ENCODE measurements at places on chromosomes 2 and 18.

DNA sequence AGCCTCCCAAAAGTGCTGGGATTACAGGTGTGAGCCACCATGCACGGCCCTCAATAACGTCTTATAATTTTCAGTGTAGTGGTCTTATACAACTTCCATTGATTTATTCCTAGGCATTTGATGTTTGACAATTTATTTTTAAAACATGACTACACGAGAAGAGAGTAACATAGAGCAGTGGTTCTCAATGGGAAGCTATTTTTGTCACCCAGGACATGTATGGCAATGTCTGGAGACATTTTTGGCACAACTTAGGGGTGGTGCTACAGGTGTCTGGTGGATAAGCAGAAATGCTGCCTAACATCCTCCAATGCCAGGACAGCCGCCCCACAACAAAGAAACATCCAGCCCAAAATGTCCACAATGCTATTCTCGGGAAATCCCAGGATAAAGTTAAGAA is 12.7 kb upstream of the ANXA4 start:
- no peak for DNase-seq

GRCh38 chr2:113316085-113316484 is 37.4 kb upstream of the PAX8 start:
- DNase-seq, result no peak

DNA sequence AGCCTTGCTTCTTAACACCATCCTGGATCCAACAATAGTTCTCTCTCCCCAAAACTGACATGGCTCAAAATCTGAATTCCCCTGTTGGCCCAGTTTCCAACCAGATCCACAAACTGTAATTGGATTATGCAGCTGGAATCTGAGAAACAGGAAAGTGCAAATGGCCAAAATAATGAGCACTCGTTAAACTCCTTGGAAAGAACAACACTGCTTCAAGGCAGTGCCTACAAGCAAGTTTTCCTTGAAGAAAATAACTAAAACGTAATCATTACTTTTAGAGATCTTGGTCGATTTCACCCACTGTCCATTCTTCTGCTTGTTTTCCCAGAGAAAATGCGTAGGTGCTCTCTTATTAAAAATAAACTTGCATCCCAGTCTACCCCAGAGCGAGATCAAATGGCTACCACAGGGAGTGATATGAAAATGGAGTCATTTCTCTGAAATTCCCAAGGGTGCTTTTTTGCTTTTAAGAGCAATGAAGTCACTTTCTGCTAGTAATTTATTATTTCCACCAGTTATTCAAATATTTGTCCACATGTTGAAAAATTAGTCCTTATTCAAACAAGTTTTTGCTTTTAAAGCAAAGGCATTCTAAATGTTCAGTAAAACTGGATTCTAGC is 264.2 kb downstream of the C1D start:
- DNase-seq, result no peak

DNA sequence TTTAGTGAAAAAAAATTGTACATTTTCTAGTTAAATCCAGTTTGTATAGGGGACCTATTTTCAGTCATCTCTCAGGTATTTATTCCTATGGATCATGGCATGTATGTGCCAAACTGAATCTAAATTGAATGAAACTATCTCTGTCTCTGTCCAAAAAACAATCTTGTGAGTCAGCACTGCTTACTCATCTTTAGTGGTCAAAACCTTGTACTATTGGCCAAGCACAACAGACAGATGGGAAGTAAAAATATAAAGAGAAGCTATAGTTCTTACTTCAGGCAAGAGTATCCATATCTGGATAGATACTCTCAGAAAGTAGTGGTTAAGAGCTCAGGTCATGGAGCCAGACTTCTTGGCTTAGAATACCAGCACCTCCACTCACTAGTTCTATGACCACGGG is 76.0 kb upstream of the KLHL14 start:
- DNase-seq, result no peak

DNA sequence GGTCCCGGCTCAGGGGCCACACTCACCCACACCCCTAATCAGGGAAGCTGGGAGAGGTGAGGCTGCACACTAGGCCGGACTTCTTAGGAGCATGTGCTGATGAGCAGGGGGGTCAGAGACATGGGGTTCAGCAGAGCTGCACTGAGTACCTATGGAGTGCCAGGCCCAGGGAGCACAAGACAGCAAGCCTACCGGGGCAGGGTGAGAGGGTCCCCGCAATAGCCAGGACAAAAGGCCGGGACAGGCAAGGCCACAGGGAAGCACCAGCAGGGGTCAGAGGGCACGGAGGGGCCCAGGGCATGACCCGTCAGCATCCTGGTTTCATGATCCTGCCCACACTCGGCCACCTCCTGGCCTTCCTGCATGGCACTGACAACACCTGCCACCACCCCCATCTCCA is 73.5 kb downstream of the TNS1 start:
- DNase-seq, result no peak

GRCh38 chr2:202514732-202515131 is 120.0 kb upstream of the FAM117B start:
- no peak for DNase-seq

DNA sequence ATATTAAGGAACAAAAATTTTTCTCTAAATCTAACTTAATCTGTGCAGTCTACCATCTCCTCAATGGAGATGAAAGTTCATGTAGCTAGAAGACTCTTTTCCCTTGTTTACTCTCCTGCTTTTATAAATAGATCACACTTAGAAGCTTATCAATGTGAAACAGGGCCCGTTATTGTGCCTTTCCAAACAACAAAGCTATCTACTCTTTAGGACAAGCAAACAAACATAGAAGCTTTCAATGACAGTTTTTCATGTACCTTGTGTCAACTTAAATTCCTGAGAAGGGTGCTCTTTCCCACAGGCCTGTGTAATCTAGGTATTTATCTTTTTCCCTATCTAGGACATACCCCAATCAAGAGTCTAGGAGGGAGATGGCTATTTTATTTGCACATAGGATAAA is 247.8 kb upstream of the CWC22 start:
- no peak for DNase-seq

GRCh38 chr2:16262526-16263178 is 322.3 kb downstream of the MYCN start:
- DNase-seq, result no peak

GRCh38 chr2:36397728-36398413 is 42.3 kb downstream of the CRIM1 start:
- DNase-seq, result no peak

DNA sequence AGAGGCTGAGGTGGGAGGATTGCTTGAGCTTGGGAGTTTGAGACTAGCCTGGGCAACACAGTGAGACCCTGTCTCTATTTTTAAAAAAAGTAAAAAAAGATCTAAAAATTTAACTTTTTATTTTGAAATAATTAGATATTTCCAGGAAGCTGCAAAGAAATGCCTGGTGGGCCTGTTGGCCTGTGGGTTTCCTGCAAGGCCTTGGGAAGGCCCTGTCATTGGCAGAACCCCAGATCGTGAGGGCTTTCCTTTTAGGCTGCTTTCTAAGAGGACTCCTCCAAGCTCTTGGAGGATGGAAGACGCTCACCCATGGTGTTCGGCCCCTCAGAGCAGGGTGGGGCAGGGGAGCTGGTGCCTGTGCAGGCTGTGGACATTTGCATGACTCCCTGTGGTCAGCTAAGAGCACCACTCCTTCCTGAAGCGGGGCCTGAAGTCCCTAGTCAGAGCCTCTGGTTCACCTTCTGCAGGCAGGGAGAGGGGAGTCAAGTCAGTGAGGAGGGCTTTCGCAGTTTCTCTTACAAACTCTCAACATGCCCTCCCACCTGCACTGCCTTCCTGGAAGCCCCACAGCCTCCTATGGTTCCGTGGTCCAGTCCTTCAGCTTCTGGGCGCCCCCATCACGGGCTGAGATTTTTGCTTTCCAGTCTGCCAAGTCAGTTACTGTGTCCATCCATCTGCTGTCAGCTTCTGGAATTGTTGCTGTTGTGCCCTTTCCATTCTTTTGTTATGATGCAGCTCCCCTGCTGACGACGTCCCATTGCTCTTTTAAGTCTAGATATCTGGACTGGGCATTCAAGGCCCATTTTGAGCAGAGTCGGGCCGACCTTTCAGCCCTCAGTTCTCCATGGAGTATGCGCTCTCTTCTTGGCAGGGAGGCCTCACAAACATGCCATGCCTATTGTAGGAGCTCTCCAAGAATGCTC is 6.6 kb downstream of the PROC start:
- DNase-seq, result no peak

DNA sequence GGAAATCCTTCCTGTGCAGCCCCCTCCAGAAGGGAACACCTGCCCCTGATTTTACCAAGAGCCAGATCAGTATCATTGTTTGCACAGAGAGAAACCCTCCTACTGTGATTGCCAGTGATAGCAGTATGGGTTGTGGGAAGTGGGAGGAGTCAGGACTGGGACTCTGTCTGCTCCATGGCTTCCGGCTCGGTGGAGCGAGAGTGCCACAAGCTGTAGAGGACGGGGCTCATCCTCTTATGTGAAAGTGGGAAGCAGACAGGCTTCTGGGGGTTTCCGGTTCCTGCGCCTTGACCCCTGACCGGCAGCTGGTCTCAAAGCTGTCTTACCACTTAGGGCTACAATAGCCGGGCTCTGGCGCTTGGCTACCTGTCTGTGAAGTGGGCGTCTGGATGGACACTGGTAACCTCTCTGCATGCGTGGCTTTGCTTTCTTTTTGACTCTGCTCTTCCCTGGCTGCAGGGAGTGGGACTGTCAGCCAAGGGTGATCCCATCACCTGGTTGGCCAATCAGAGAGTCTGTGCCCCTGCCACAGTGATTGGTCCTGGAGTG is 79.7 kb downstream of the BCL2L11 start:
- no peak for DNase-seq

DNA sequence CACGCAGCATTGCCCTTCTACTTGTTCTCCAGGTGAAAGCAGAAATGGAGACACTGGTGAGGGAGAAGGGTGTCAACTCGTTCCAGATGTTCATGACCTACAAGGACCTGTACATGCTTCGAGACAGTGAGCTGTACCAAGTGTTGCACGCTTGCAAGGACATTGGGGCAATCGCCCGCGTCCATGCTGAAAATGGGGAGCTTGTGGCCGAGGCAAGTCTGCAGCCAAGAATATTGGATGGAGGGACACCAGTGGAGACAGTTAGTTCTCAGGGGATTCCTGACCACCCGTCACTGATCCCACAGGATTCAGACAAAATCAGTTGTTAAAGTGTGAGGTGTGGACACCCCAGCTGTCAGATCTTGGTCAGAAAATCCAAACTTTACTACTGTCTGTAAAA is 43.2 kb upstream of the MAPRE3 start:
- no peak for DNase-seq

DNA sequence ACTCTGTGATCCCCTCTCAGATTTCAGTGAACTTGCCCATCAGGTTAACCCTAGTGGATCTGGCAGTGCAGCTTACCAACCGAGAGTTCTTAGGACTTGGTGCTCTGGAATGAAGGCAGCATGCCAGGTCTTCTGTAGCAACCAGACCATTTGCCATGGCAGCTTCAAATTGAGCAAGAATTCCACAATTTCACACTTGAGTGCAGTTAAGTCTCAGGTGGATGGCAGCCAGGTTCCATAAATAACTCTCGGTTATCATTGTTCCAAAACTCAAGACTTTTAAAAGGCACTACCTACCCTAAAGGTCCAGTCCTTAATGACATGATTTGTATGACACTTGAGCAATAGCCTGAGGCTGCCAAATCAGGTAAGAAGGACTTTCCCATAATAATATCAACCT is 48.1 kb downstream of the GALNT3 start:
- no peak for DNase-seq

DNA sequence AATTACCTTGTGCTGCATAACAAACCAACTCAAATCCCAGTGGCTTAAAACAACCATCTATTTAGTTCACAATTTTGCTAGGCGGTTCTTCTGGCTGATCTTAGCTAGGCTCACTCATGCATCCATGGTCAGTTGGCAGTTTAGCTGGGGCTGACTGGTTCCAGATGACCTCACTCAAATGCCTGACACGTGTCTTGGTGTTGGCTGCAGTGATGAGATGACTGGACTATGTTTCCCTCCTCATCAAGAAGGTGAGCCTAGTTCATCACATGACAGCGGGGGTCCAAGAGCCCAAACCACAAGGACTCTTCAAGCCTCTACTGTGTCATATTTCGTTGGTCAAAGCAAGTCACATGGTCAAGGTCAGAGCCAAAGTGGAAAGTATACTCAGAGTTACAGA is 42.7 kb upstream of the ACTR3 start:
- no peak for DNase-seq

DNA sequence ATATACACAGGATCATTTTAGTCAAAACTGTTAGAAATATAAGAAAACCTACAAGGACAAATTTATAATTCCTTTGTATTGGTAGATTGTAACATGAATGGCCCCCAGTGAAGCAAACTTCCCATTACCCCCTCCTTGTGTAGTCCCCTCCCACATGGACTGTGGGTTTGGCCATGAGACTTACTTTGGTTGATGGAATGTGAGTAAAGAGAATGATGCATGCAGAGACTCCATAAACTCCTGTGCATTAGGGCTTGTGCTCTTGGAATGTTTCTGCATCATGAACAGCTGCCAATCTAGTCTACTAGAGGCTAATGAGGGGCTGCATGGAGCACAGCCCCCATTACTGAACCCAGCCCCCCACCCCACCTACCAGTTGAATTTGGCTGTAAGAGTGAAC is 8.3 kb upstream of the TGFA start:
- no peak for DNase-seq

GRCh38 chr18:48621815-48622555 is 83.2 kb downstream of the CTIF start:
- DNase-seq, result no peak

DNA sequence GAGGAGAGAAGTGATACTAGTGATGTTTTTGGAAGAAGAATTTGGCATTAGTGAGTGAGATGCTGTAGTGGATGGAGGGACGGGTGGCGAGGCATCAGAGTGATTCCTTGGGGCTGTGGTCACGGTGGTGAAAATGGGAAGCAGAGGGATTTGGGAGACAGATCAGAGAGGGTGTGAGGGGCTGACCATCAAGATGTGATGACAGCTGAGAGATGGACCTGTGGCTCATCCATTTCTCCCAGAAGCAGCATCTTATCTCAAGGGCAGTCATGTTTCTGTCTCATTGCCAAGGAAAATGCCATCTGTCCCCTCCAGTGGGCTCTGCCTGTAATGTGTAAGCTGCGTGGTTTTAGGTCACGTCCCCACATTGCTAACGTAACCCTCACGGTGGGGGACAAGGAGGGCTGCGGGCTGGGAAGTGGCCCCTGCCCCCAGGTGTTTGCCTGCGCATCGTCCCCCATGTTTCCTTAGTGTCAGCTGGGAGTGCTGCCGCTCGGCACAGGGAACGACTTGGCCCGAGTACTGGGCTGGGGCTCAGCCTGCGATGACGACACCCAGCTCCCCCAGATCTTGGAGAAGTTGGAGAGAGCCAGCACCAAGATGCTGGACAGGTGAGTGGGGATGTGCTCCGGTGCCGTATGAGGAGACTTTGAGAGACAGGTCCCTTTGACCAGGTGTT is 91.0 kb downstream of the DGKD start:
- no peak for DNase-seq

DNA sequence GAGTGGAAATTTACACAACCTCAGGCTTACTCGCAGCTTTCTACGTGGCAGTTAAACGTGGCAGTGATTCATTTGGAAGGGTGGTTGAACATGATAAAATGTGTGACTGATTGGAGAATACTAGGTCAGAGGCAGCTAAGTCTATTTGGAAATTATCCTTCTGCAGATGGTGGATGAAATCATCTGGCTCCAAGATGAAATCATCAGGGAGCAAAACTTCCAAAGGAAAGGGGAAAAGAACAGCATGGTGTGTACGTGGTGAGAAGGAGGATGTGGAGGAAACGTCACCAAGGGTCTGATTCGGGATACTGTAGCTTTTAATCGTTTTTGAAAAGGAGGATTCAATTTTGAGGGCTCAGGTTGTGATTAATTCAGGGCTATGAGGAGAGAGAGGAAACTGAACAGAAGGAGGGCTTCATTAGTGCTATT is 47.9 kb downstream of the COL3A1 start:
- DNase-seq, result no peak

GRCh38 chr2:15287447-15288184 is 273.5 kb downstream of the NBAS start:
- no peak for DNase-seq

GRCh38 chr2:2834516-2835254 is 503.6 kb upstream of the MYT1L start:
- DNase-seq, result no peak
